A172 (cell line): ENCODE measurements at places on chromosomes 4 and X. TPM values are rescaled to one million over a fixed set of nuclear protein-coding genes. Genes with fewer than 3 reads are reported as not detected.

Gene P2RY4
- not detected in 2 replicates for total RNA-seq

Gene SOX3
- total RNA-seq: not detected in 2 replicates

Gene PDK3
- 13.6 and 16.9 TPM in 2 replicates for total RNA-seq

Gene KLB
- total RNA-seq: not detected in 2 replicates

Gene SMIM10
- total RNA-seq: 0.40 and 0.60 TPM in 2 replicates

Gene TMEM192
- total RNA-seq: 20.2 and 24.8 TPM in 2 replicates

Gene ZCCHC4
- total RNA-seq: 9.8 and 13.7 TPM in 2 replicates

Gene NDP
- total RNA-seq: 0.22 TPM in 1 of 2 replicates, not detected in the other

DNA sequence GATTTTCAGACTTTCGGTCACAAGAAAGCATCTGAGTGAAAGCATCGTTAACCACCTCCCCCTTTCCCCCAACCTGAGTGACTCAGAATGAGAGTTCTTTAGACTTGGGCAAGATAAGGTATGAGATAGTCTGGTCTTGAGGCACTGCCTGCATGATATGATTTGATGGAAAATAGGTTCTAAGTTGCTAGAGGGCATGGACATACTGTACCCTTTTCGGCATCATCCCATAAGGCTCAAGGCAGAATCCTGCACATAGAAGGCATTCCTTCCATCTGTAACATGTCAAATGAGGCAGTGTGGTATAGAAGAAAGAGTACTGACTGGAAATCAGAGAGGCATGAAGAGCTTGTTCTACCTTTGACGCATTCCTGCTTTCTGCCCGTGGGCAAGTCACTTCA is 16.8 kb upstream of the AMOT start:
- DNase-seq: no peak

DNA sequence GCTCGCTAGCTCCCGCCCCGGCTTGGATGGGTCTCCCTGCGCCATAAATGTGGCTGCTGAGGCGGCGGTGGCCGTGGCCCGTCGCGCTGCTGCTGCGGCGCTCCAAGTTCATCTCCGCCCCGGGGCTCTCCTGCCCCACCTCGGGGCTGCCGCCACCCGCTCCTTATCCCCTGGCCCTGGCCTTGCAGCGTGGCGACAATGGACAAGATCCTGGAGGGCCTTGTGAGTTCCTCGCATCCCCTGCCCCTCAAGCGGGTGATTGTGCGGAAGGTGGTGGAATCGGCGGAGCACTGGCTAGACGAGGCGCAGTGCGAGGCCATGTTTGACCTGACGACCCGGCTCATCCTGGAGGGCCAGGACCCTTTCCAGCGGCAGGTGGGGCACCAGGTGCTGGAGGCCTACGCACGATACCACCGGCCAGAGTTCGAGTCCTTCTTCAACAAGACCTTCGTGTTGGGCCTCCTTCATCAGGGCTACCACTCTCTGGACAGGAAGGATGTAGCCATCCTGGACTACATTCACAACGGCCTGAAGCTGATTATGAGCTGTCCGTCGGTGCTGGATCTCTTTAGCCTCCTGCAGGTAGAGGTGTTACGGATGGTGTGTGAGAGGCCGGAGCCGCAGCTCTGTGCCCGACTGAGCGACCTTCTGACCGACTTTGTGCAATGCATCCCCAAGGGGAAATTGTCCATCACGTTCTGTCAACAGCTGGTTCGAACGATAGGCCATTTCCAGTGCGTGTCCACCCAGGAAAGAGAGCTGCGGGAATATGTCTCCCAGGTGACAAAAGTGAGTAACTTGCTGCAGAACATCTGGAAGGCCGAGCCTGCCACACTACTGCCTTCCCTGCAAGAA is 763 bp downstream of the USP38 start:
- DNase-seq: no peak

- DNase-seq: no peak
Measured at GRCh38 chrX:38718311-38718710, 82.9 kb upstream of the MID1IP1 start.

- no peak for DNase-seq
Measured at GRCh38 chr4:8275548-8275910, 6.0 kb downstream of the HTRA3 start.

DNA sequence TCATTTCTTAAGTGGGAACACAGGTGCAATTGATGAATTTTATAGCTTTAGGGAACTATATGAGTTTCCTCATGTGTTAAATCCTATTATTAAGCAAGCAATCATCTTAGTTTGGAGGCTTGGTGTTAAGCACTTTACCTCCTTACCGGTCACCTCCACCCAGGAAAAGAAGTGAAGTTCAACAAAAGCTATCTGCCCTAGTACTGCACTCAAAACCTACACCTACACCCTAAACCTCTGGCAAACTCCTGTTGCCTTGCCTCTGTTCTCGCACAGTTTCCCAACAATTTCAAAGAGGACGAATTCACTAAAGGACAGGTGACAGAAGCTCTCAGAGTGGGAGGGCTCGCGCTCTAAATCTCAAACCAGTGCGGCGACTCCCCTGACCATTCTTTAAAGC is 85.7 kb upstream of the TENT5D start:
- DNase-seq: no peak

- DNase-seq: no peak
Measured at GRCh38 chr4:39668887-39669286, 29.0 kb upstream of the UBE2K start.

GRCh38 chr4:67328393-67328792 is 216.9 kb downstream of the CENPC start:
- no peak for DNase-seq

DNA sequence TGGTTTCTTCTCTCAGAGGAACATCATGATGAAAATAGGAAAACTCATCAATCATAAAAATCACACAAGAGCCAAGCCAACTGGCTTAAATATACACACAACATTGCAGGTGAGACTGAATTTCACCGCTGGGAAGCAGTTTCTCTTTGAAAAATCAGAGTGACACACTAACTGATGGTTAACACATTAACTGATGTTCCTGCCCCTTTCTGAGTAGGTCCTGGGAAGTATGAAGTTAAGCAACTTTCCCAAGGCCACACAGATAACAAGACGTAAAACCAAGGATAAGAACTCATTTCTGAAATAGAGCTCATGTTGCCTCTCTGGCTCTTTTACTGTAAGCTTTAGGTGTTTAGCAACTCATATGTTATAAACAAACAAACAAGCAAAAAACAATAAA is 813.7 kb upstream of the HS3ST1 start:
- DNase-seq: no peak

DNA sequence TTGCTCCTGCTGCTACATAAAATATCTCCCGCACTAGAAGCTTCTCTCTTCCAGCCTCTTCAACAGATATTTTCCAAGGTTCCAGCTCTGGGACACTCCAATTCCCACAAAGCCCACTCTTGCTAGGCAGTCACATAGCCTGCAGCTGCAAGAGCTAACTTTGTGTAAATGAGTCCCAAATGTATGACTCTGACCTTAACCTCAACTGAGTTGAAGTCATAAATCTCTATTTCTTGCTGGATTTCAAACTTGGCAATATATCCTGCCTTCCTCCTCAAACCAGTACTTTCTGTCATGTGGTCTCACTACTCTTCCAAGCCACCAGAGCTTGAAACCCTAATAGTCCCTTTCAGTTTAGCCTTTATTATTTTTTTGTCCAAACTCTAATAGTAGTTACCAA is 315.4 kb upstream of the GRIA3 start:
- DNase-seq: no peak

DNA sequence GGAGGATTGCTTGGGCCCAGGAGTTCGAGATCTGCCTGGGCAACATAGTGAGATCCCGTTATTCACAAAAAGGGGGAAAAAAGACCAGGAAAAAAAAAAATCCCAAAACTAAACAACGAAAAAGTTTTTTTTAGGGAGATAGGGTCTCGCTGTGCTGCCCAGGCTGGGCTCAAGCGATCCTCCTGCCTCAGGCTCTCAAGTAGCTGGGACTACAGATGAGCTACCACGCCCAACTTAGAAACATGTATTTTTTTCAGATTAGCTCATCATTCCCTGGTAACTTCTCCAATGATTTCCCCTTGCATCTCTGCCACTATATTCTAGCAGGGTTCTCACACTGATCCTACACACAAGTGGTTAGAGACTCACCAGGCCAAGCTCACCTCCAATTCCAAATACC is 24.4 kb upstream of the IRAK1 start:
- no peak for DNase-seq

DNA sequence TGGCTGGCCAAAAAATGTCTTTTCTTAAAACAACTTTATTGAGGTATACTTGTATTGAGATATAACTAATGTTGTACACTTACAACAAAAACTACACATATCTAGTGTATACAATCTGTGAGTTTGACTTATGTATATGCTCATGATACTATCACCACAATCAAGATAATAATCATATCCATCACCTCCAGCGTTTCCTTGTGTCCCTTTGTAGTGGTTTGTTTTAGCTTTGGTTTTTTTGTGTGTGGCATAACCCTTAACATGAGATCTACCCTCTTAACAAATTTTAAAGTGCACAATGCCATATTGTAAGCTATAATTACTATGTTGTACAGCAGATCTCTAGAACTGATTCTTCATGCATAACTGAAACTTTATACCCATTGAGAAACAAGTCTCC is 13.4 kb upstream of the PCSK1N start:
- no peak for DNase-seq

DNA sequence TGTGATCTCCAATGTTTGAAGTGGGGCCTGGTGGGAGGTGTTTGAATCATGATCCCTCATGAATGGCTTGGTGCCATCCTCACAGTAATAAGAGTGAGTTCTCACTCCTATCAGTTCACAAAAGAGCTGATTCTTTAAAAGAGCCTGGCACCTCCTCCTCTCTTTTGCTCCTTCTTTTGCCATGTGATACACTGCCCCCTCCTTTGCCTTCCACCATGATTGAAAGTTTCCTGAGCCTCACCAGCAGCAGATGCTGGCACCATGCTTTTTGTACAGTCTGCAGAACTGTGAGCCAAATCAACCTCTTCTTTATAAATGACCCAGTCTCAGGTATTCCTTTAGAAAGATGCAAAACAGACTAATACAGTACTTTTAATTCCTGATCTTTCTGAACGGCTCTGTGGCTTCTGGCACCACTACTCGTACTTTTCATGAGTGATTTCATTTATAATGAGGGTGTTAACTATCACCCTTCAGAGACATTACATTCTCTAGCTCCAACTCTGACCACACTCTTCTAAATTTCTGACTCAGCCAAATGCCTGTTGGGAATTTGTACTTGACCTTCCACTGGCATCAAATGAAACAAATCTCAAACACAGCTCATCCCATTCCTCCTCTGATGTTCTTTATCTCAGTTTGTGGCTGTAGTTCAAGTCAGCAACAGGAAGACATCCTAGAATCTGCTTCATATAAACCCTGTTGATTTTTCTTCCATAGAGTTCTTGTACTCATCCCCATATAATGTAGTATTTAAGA is 4.2 kb downstream of the UFSP2 start:
- DNase-seq: peak; percentile 48

DNA sequence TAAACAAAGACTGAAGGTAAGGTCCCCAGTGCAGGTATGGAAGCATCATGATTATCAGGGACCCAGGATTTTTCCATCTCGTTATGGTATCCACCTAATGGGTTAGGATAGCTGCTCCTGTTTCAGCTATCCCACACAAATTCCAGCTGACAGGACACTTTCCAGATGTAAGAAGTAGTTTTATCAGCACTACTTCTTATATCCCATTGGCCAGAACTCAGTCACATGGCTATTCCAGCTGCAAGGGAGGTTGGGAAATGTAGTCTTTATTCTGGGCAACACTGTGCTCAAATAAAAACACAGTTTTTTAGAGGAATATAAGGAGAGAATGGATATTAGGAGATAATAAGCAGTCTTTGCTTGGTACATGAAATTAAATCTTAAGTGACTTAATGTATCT is 96.7 kb downstream of the SRPX start:
- DNase-seq: no peak

DNA sequence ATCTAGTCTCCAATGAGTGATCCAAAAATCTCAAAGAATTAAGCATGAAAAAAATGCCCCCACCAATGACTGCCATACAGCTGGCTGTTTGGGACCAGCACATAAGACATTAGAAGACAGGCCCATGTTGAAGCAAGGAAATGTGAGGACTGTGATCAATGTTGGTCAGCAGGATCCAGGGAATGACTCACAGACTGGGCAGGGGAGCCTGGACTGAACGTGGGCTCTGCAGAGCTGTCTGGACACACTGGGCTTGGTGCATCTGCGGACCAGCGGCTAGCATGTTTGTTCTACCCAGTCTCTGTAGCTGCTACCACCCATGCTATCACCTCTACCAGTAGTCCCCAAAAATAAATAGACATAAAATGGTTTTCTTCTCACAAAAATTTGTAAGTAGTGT is 108.6 kb downstream of the PALLD start:
- peak; percentile 68 for DNase-seq

DNA sequence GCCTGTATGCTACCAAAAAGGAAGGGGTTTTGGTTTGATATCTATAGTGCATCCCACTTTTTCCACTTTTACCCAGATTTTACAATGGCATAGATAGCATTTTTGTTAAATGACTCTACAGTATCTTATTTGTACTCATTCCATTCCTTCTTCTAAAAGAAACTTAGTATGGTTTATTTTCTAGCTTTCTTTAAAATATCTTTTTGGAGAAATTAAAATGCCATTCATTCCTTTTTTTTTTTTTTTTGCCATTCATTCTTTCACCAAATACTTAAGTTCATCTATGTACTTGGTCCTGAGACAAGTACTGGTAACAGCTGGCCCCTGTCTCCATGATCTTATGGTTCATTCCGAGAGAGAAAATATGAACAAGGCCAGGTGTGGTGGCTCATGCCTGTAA is 49.1 kb downstream of the MID1 start:
- DNase-seq: no peak

DNA sequence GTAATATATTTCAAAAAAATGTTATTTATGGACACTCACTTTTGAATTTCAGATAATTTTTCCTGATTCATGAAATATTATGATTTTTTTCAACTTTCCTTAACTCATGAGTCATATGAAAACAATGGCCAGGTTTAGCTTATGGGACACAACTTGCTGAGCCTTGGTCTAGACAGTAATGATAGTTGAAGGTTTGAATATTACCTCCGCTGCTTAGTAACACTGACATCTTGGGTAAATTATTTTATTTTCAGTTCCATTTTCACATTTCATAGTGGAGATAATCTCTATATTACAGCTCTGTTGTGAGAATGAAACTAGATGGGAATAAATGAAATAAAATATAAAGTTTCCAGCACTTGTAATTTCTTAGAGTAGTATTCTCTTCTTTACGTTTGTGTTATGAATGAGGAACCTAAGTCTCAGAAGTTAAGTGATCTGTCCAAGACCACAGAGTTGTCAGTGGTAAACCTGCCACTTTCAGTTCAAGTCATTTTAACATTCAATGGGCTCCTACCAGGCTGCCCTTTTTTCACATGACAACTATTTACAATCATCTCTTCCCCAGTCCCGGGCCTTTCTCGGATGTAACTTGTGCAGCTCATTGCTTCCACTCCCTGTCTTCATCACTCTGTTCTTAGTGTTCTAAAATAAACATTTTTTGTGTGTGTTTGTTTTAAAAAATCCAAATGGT is 46.8 kb upstream of the GC start:
- no peak for DNase-seq

DNA sequence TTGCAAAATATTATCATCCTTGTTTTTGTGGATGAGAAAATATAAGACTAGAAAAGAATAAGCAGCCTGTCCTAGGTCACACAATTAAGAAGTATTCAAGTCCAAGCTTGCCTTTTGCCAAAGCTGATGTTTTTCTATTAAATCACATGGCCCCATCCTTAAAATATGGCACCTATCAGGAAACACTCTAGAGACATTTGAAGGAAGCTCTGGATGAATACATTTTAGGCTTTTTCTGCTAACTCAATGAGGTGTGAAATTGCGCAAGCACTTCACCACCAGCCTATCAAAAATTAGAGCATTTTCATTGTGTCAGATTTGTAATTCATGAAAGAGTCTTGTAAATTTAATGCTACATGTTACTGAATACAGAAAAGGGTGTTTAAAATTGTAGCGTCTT is 251.1 kb upstream of the MAD2L1 start:
- DNase-seq: no peak

- peak; percentile 13 for DNase-seq
Measured at GRCh38 chr4:62135565-62136156, 935.5 kb downstream of the ADGRL3 start.
